ENCODE measurements at places on chromosomes 7 and 10. TPM values are rescaled to one million over a fixed set of nuclear protein-coding genes. Genes with fewer than 3 reads are reported as not detected.

CLDN4 gene
- total RNA-seq: 2.0 TPM

DNA sequence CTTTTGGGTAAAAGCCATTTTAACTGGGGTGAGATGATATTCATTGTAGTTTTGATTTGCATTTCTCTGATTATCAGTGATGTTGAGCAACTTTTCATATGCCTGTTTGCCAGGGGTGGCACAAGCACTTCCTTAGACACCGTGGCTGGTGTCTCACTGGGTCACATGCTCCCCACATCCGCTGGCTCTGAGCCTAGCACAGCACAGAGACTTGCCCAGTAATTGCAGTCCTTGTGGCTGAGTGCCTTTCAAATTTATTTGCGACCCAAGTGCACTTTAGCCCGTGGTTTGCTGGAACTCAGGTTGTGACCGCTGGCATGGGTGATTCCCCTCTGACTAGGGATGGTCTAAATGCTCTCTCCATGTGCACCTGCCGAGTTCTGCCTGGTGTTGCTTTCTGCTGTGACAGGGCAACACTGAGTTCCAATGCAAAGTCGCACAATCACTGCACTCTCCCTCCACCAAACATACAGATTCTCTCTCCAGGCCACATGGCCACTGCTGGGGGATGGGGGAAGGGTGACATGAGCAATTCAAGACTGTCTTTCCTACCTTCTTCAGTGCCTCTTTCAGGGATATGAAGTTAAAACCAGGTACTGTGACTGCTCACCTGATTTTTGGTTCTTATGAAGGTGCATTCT, 66.5 kb downstream of the ZNF277 start:
- no peak for DNase-seq

GRCh38 chr7:147915781-147916180, 674.8 kb upstream of the C7orf33 start:
- peak; percentile 40 for DNase-seq

PTN gene
- total RNA-seq: 17.3 TPM

DNA sequence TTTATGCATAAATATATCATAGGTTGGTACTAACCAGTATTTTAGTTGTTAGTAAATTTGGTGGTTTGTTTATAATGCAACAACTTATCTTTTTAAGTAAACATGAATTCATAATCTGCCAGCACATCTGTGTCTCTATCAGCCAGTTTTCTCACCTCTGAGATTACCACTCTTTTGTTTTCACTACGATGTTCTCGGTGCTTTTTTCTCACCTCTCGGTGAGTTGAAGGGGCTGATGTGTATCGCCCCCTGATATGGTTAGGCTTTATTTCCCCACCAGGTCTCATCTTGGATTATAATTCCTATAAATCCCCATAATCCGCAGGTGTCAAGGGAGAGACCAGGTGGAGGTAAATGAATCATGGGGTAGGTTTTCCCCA, 114.1 kb downstream of the CAMK1D start:
- DNase-seq: no peak

INSIG1 gene
- 91.7 TPM for total RNA-seq

GRCh38 chr10:73244866-73245477, 2.1 kb downstream of the DNAJC9 start:
- no peak for DNase-seq

DNA sequence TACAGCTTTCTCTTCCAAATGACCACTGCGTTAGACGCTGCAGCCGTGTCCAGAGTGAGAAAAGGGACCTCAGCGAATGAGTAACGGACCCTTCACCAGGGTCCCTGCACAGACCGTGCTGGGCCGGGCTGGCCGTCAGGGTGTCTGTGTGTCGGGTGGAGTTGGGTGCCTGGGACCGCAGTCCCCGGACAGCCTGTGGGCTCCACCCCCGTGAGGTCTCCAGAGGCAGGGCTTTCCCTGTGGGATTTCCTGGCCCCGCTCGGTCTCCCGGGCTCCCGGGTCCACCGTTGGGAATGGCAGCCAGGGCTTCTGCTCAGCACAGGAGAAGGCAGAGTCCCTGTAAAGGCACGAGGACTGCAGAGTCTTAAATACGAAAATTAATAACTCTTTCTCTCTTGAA, 509.7 kb downstream of the TCERG1L start:
- peak; percentile 42 for DNase-seq
